ENCODE measurements at places on chromosomes 1 and 21.

DNA sequence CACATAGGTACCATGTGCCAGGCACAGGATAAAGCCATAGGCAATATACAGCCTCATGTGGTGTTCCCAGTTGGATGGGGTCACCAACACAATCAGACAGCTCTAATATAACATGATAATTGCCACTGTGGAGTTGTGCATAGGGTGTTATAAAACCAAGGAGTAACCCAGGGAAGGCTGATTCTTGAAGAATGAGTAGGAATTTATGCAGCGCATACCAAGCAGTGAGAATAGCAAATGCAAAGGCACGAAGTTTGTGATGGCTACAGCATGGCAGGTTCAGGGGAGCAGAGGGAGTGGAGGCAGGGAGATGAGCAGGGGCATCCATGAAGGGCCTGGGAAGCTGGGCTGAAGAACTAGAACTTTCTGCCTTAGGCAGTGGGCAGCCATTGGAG is 20.4 kb upstream of the SLC2A1 start:
- no peak overlapping the region for H3K27ac ChIP-seq
- peaks cover 10% of the 10 kb centered on the region for H3K4me1 ChIP-seq
- H3K27me3 ChIP-seq: peaks cover 5% of the 10 kb centered on the region
- peaks cover 14% of the 10 kb centered on the region for H3K36me3 ChIP-seq
- no peak for DNase-seq
- peak overlapping the region; percentile 36 for H3K4me3 ChIP-seq

DNA sequence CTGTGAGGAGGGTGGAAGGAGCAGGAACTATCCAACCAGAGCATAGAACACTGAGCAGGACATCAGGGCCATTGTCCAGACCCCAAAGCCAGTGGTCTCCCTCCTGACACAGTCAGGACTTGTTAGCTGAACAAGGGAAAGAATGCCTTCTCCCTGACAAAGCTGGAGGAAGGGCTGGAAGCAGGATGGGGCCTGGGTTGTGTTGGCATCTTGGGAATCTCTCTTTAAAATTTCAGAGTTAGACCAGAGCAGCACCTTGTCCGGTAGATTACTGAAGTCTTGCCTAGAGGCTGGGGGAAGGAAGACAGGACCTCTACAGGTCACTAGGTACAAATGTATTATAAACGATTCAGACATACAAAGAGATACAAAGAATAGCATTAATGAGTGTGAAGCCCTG is 35.0 kb upstream of the ATP2B4 start:
- no peak overlapping the region for H3K4me3 ChIP-seq
- peaks cover 16% of the 10 kb centered on the region for H3K4me1 ChIP-seq
- peaks cover 3% of the 10 kb centered on the region for H3K36me3 ChIP-seq
- H3K27ac ChIP-seq: no peak overlapping the region

- peaks cover 21% of the 10 kb centered on the region for H3K4me1 ChIP-seq
- no peak overlapping the region for H3K4me3 ChIP-seq
- peak overlapping the region; percentile 61 for H3K27ac ChIP-seq
- H3K27me3 ChIP-seq: no peaks in the 10 kb centered on the region
- H3K36me3 ChIP-seq: peaks cover 17% of the 10 kb centered on the region
- DNase-seq: no peak
Observed at GRCh38 chr1:113895098-113895497, 7.7 kb upstream of the BCL2L15 start.

DNA sequence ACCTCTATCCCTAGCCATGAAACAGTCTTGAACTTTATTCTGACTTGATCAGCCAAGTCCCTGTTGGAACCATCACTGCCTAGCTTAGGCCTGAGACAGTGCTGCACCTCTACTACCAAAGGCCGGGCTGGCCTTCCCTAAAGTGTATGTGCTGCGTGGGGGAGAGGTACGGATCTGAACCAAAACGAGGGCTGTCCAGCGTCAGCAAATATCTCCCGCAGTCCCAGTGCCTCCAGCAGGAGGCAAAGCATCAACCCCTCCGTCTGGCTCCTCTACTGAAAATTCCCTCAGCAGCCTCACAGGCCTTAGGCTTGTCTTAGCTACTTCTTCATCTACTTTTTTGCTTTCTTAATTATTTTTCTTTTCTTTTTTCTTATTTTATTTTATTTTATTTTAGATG is 33.3 kb upstream of the KIF26B start:
- H3K4me1 ChIP-seq: no peaks in the 10 kb centered on the region
- peaks cover 3% of the 10 kb centered on the region for H3K27me3 ChIP-seq
- H3K36me3 ChIP-seq: peaks cover 2% of the 10 kb centered on the region
- no peak overlapping the region for H3K27ac ChIP-seq

GRCh38 chr21:45407629-45408247 is 2.8 kb downstream of the COL18A1 start:
- H3K4me1 ChIP-seq: peaks cover 10% of the 10 kb centered on the region
- peaks cover 11% of the 10 kb centered on the region for H3K36me3 ChIP-seq
- peaks cover 56% of the 10 kb centered on the region for H3K27me3 ChIP-seq
- no peak overlapping the region for H3K27ac ChIP-seq

- peaks cover 61% of the 10 kb centered on the region for H3K27me3 ChIP-seq
- H3K27ac ChIP-seq: no peak overlapping the region
- DNase-seq: no peak
- H3K36me3 ChIP-seq: peaks cover 5% of the 10 kb centered on the region
- H3K4me3 ChIP-seq: no peak overlapping the region
Observed at GRCh38 chr1:110158261-110158660, 8.0 kb downstream of the SLC6A17 start.

DNA sequence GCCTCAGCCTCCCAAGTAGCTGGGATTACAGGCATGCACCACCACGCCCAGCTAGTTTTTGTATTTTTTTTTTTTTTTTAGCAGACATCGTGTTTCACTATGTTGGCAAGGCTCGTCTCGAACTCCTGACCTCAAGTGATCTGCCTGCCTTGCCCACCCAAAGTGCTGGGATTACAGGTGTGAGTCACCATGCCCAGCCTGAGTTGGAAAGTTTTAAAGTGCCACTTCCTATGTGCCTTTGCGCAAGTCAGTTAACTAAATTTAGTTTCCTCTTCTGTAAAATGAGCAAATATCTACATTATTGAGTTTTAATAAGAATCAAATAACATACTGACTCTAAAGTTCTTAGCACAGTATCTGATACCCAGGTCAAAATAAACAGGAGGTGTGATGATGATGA is 12.4 kb downstream of the SLC19A2 start:
- no peaks in the 10 kb centered on the region for H3K27me3 ChIP-seq
- H3K36me3 ChIP-seq: no peaks in the 10 kb centered on the region
- no peak for DNase-seq
- H3K4me1 ChIP-seq: peaks cover 7% of the 10 kb centered on the region

DNA sequence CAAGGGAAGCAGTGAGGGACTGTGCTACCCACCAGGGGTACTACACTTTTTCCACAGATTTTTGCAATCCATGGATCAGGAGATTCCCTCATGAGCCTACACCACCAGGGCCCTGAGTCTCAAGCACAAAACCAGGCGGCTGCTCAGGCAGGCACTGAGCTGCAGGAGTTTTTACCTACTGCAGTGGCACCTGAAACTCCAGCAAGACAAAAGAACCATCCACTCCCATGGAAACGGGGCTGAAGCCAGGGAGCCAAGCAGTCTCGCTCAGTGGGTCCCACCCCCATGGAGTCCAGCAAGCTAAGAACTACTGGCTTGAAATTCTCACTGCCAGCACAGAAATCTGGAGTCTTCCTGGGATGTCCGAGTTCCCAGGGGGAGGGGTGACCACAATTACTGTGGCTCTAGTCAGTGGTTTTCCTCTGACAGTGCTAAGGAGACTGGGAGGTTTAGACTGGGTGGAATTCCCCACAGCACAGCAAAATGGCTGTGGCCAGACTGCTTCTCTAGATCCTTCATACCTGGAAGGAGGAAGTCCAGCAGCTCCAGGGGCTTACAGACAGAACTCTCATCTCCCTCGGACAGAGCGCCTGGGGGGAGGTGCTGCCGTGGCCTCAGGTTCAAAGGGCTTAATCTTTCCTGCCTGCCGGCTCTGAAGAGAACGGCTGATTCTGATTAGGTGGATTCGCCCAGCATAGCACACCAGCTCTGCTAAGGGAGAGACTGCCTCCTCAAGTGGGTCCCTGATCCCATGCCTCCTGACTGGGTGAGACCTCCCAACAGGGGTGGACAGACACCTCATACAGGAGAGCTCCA is 437.8 kb downstream of the LTN1 start:
- DNase-seq: no peak
- no peaks in the 10 kb centered on the region for H3K27me3 ChIP-seq
- no peaks in the 10 kb centered on the region for H3K4me1 ChIP-seq
- peak overlapping the region; percentile 12 for H3K27ac ChIP-seq
- no peak overlapping the region for H3K4me3 ChIP-seq

- H3K27me3 ChIP-seq: peaks cover 84% of the 10 kb centered on the region
- no peaks in the 10 kb centered on the region for H3K4me1 ChIP-seq
- peaks cover 3% of the 10 kb centered on the region for H3K36me3 ChIP-seq
- no peak for DNase-seq
- no peak overlapping the region for H3K27ac ChIP-seq
Observed at GRCh38 chr1:234315588-234315987, 57.7 kb upstream of the COA6 start.

- peaks cover 18% of the 10 kb centered on the region for H3K27me3 ChIP-seq
- no peaks in the 10 kb centered on the region for H3K4me1 ChIP-seq
- H3K36me3 ChIP-seq: no peaks in the 10 kb centered on the region
- no peak overlapping the region for H3K27ac ChIP-seq
- DNase-seq: no peak
- no peak overlapping the region for H3K4me3 ChIP-seq
Observed at GRCh38 chr1:64388336-64388735, 81.6 kb upstream of the CACHD1 start.

DNA sequence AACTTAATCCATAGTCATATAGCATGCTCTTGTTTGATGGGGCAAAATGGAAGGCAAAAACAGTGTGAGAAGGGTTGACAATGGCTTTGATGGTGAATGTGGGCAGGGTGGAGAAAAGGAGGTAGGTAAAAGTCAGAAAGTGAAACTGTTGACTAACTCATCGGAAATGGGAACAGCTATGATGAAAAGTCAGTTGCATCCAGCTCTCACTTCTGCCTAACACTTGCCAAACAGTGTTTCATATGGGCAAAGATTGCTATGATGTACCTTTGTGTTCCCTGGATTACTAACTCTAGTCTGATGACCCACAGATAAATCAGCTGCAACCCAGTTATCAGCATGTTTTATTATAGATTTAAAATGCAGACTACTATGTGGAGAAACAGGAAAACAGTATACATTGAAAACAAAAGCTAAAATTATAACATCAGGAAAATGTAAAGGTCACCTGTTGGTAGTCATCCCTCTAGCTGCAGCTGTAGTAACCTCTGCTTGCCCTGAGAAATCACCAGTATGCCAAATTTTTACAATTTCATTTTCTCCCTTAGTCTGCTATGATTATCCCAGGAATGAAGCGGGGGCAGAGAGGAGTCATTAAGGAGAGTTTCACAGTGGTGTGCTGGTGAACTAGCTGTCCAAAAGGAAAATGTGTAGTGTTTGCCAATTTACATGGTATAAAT is 11.7 kb downstream of the TNFSF18 start:
- no peaks in the 10 kb centered on the region for H3K36me3 ChIP-seq
- no peak overlapping the region for H3K27ac ChIP-seq
- DNase-seq: no peak
- peaks cover 14% of the 10 kb centered on the region for H3K4me1 ChIP-seq
- no peaks in the 10 kb centered on the region for H3K27me3 ChIP-seq

DNA sequence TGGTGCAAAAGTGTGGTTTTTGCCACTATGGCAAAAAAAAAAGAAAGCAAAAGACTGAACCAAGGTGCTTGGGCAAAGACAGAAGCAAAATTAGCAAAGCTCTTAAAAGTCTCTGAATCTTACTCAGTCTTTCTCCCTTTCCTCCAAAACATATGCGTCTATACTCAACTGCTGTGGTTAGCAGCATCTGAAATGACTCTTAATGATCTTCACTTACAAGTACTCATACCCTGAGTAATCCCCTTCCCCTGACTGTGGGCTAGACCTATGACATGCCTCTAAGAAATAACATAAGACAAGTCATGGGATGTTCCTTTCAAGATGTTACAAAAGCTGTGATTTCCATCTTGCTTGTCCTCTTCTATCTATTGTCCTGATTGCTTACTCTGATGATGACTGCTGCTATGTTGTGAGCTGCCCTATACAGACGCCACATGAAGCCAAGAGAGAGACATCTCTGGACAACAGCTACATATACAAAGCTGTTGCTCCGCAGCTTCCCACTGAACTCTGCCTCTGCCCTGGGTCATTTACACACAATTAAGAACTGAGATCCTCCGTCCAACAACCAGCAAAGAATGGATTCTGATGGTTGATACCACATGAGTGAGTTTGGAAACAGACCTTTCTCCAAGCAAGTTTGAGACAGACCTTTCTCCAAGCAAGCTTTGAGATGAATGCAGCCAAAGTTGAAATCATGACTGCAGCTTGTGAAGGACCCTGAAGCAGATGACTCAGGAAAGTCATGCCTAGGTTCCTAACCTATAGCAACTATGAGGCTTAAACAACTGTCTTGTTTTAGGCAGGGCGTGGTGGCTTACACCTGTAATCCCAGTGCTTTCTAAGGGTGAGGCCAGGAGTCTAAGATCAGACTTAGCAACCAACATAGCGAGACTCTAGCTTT is 55.2 kb downstream of the PUM1 start:
- peaks cover 7% of the 10 kb centered on the region for H3K36me3 ChIP-seq
- H3K27me3 ChIP-seq: no peaks in the 10 kb centered on the region
- peaks cover 52% of the 10 kb centered on the region for H3K4me1 ChIP-seq

DNA sequence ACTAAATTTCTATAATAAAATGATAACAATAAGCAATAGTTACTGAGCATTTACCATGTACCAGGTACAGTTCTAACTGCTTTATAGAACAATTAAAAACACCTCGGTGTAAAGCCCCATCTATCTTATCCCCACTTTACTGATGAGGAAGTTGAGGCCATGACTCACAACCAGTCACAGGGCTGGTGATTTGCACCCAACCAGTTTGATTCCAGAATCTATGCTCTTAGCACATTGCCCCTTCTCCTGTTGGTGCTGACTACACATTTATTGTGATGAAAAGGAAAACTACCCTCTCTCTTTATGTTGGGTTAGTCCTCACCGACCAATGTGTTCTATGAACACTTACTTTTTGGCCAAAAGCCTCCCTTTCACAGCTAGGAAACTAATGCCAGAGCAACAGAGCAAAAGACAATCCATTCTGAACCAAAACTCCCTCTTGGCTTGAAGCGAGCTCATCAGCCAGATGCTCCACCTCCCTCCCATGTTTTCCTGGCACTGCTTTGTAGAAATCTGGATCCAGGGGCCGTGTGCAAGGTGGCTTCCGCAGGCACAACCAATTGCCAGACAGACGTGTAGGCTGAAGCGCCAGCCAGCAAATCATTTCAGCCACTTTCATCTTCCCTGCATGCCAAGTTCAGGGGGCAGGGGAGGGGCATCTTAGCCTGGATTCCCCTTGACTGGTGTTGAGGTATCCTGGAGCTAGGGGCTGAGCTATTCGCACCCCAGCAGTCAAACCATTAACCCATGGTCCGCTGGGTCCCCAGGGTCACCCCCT is 32.0 kb upstream of the SLC30A1 start:
- H3K4me1 ChIP-seq: peaks cover 14% of the 10 kb centered on the region
- H3K36me3 ChIP-seq: peaks cover 4% of the 10 kb centered on the region
- no peak overlapping the region for H3K27ac ChIP-seq
- H3K4me3 ChIP-seq: peak overlapping the region; percentile 19
- no peak for DNase-seq

DNA sequence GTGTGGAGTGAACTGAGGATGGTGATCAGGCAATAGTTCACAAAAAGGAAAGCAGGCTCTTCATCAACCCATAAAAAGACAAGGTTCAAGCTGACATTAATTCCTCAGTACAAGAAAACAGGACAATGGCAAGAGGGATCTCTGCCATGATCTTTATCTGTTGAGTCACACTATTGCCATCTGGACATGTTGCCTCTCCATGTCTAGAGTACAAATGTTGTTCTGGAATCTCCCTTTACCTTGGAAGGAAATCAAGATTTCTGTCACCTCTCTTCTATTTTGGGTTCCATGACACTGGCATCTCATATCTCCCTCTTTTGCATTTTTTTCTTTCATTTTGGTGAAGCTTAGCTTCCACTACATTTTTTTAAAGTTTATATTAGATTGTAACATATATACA is 329.1 kb downstream of the USP25 start:
- H3K4me1 ChIP-seq: no peaks in the 10 kb centered on the region
- H3K27me3 ChIP-seq: no peaks in the 10 kb centered on the region
- DNase-seq: no peak
- no peak overlapping the region for H3K4me3 ChIP-seq

All from T-helper 17 cell (primary cell).